ENCODE measurements at places on chromosomes 1 and 21.

DNA sequence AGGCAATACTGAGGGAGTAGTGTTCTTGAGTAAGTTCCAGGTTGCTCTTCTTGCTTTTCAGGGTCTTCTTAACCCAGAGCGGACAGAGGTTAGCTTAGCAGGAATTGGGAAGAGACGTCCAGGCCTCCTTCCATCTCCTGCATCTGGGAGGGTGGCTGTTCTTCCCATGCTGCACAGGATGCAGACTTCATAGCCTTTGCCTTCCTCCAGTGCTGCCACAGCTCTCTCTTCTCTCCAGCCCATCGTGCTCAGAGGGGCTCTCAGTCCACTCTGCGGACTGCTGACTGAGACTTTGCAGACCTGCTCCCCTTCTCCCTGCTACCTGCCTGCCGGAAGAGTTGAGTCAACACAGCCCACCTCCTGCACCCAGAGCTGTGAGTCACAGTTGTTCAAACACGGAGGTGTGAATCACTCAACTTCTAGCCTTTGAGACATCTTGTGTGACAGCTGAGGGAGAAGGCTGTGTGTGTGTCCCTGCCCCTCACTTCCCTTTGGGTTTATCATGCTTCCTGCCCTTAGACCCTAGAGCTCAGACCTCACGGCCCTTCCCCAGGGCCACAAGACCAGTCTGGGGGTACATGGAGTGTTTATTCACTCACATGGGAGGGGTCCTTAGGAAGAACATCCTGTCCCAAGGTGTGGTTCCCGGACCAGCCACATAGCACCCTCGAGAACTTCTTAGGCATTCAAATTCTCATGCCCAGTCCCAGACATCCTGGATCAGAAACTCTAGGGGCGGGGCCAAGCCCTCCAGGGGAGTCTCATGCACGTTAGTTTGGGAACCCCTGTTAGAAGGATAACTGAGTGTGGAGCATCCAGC is 158.3 kb upstream of the CACNA1E start:
- no peak for DNase-seq

GRCh38 chr1:6385488-6386191 is 7.9 kb downstream of the ACOT7 start:
- DNase-seq: no peak

DNA sequence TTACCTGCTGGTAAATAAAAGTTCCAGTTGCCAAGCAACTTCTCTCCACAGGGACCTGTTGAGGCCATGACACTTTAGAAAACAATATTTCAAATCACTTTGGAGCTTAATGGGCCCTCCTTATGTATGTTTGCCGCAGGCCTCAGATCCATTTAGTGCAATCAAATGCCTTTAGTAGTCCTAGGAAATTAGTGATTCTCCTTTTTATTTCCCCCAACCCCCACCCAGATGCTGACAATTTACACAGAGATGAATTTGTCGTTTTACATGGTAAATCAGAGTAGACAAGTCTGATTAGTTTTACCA is 83.6 kb downstream of the CLIC4 start:
- no peak for DNase-seq

- no peak for DNase-seq
These were observed 234.4 kb downstream of the PTPRU start for GRCh38 chr1:29470788-29471119.

- no peak for DNase-seq
These were observed 72.7 kb upstream of the AK4 start for GRCh38 chr1:65075123-65075976.

DNA sequence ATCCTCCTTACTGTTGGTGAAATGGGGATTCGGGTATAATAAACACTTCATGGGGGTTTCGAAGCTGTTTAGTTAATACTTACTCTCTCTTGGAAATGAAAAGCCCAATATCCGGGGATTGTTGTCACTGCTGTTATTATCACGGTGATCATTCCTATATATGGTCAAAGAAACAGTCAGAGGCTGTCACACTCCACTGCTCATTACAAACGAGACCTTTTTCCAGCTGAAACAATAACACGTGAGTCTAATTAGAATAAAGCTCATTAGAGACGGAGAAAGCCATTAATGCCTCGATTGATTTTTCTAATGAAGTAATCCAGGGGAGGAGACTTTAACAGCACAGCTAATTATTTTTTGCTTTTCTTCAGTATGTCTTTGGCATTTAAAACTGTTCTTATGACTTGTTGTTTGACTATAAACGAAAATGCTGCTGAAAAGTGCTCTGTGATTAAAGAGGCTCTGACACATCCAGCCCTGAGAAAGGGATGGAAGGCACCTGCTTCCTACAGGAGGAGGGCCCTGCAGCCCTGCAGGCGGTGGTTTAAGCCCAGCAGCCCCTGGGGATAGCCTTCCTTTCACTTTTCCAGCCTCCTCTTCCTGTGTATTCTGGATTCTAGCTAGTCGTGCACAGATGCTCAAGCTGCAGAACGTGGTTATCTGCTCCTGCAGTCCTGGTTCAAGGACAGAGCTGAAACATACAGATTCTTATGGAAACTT is 143.6 kb downstream of the EDEM3 start:
- DNase-seq: no peak

GRCh38 chr1:3155056-3155925 is 86.3 kb downstream of the PRDM16 start:
- no peak for DNase-seq

Data from SIG-M5 (cell line).